AG10803 (cell line): ENCODE measurements at places on chromosomes 3 and 15.

DNA sequence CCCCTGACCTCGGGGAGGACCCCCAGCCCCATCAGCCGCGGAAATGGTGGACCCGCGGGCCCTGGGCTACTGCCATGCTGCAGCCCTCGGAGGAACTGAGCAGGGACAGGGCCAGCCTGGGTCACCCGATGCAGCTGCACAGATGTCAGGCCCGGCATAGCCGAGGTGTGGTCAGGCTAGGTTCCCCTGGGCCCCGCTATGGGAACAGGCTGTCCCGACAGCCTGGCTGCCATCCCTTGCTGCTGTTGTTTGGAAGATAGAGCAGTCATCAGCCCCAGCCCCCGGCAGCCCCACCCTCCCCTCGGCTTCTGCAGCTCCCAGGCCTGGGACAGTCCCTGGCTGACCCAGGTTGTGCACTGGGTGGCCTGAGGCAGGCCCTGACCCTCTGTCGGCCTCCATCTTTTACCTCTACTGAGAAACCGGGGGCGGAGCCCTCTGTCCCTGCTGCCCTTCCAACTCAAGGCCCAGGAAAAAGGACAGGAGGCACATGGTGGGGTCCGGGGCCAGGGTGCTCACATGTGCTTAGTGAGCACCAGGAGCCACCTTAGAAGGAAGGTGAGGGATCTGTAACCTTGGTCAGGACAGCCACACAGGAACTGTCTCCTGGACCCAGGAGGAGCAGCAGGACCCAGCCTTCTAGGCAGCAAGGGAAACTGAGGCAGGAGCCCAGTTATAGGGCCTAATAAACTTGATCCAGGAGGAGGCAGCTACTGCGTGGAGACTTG, 31.5 kb upstream of the FBLN2 start:
- DNase-seq = no peak

DNA sequence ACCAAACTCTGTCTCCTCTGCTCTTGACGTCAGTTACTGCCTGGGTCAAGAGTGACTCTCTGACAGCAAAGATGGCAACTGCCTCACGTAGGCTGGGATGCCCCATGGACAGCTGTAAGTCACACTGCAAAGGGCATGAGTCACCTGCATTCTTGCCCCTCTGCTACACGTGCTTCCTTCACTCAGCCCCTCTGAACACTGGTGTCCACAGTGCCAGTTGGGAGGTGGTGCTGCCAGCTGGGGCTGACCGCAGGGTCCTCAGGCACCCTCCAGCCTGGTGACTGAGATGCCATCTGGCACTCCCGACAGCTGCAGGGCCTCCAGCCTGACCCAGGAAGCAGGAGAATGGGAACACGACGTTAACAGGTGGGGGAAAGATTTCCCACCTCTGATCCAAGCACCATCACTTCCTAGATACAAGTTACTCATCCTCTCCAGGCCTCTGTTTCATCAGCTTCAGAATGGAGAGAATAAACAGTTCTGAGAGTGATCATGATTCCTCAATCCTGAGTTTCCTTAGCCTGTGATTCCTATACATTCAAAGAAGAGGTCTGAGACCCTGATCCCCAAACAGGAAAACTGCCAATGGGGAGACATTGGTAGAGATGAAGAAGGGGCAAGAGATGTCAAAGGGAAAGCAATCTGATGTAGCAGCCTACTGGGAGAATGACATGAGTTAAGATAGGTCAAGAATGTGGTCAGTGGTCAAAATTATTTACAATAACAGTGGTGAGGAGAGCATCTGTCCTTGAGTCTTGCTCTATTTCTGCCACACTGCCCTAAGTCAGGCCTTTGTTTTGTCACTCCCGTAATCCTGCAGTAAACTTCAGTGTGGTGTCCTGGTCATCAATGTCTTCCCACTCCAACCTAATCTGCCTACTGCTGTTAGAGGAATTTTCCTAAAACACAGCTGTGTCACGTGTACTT, 86.1 kb upstream of the BCL6 start:
- DNase-seq = no peak

DNA sequence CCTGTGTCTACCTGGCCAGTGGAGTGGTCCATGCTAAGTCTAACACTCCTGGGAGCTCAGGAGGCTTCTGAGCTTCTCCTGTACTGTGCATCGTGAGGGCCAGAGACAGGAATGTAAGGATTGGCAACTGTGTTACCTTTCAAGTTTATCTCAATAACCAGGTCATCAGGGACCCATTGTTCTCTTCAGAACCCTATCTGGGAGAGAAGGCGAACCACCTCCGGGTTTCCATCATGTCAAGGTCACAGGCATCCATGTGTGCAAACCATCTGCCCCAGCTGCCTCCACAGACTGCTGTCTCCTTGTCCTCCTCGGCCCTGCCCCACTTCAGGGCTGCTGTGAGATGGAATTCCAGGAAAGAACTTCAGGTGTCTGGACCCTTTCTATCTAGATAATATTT, 5.9 kb downstream of the ANKRD63 start:
- no peak for DNase-seq

GRCh38 chr15:24857763-24858162, 97.0 kb upstream of the SNRPN start:
- no peak for DNase-seq

- no peak for DNase-seq
These were observed 7.1 kb upstream of the FBN1 start for GRCh38 chr15:48652510-48653076.

DNA sequence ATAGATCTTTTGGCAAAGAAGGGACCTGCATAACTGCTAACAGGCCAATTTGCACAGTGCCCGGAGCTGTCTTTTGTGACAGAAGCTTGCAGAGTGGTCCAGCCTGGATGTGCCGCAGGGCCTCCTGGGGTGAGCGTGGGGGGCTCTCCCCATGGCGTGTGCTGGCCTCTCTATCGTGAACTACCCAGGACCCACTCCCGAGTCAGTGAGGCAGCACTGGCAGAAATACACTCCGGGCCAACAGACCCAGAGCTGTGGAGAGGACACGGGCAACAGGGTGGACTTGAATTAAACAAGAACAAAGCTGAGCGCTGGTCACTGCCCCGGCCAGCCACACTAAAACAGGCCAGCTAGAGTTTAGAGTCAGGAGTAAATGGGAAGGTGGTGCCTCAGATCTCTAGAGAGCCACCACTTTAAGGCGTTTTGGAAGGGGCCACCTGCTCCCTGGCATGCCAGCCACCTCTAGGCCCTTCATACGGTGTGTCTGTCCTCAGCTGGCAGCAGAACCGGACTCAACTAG, 152.1 kb downstream of the KLF13 start:
- no peak for DNase-seq

DNA sequence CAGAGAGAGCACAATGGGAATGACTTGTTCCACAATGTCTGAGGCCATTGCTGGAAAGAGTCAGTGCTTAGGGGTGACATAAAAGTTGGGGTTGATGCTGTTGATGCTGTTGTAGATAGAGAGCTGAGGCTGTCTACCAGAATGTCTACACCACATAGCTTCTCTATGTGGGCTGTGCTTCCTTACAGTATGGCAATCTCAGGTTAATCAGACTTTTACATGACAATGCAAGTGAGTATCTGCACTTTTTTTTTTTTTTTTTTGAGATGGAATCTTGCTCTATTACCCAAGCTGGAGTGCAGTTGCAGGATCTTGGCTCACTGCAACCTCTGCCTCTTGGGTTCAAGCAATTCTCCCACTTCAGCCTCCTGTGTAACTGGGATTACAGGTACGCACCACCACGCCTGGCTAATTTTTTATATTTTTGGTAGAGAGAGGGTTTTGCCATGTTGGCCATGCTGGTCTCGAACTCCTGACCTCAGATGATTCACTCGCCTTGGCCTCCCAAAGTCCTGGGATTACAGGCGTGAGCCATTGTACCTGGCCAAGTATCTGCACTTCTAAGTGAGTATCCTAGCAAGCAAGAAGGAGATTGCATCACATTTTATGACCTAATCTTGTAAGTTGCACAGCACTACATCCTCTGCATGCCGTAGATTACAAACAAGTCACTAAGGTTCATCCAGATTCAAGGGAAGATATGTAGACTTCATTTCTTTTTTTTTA, 28.7 kb downstream of the DLEC1 start:
- DNase-seq = peak; percentile 16

GRCh38 chr3:79016587-79017376, 751.0 kb downstream of the ROBO1 start:
- peak; percentile 22 for DNase-seq

GRCh38 chr3:2510591-2511145, 412.0 kb downstream of the CNTN4 start:
- DNase-seq = no peak

- peak; percentile 46 for DNase-seq
These were observed 343.2 kb upstream of the ADAMTS9 start for GRCh38 chr3:65030847-65031463.

- peak; percentile 6 for DNase-seq
These were observed 443.0 kb upstream of the ADAMTS9 start for GRCh38 chr3:65130782-65131181.

DNA sequence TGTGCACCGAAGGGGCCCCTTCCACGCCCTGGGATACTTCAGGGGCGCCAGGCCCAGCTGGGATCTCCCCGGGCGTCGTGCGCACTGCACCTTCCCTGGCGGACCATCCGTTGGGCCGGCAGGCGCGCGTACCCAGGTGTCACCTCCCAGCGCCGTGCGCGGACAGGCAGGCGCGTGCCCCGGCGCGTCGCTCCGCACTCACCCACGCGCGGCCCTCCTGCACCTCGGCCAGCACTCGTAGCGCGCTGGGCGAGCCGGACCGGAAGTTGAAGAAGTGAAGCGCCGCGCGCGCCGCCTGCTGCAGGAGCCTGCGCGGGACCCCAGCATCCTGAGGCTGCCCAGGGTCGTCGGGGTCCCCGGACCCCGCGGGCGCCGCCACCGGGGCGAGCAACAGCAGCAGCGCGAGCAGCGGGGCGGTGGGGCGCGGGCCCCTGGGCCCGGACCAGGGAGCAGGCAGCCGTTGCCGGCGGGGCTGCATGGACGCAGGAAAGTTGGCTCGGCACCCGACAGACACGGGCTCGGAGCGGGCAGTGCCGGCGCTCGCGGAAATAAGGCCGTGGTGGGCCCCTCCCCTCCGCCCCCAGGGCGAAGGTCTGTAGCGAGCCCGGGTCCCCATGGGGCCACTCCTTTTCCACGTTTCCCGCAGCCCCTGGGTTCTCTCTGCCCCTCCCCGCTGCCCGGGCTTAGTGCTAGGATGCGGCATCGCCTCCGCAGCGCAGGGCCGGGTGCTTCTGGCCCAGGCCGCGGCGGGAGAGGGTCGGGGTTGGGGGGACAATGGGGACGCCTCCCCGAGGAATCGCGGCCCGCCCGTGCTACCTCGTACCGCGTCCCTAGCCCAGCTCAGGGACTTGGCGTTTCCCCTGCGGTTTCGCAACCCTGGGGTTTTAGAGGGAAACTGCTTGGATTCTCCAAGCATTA, at the start of gene RARRES1:
Gene RARRES1, minus strand, starts transcription at position 520 of the 918 bp plus-strand sequence. Its CDS starts 42 bp downstream, at position 478.
- DNase-seq = peak; percentile 39

DNA sequence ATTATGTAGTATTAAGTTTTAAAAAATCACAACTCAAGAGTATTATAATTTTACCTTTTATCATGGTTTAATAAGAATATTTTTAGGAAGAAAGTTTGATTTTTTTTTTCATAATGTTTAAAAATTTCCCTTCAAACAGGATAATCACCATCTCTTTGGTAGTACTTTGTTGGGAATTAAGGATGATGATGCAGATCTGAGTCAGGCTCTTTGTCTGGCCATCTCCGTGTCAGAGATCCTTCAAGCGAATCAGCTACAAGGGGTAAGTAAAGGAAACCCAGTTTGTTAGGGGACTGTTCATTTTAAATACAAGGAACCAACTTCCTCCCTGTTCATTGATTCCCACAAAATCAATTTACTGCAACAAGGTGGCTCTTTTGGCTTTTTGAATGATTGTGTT, 36.8 kb upstream of the NIT2 start:
- no peak for DNase-seq

GRCh38 chr3:111577798-111578685, 17.1 kb downstream of the ZBED2 start:
- DNase-seq = peak; percentile 78

- DNase-seq = no peak
These were observed 41.9 kb downstream of the CMTM8 start for GRCh38 chr3:32280262-32280910.

DNA sequence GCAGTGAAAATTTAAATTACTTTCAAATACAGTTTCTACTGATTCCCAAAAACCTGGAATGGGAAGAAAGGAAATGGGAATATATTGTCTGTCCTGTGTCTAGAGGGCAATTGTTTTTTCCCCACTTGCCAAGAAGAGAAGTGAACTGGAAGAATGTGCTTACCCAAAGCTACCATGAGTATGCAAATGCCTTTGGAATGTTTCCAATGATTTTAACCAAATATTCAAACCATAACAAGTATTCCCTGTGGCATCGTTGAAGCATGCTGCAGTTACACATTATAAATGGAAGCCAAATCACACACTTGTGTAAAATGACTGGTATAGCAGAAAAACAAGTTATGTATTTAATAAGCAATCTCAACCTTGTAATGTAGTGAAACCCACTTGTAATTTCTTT, 368.2 kb downstream of the GBE1 start:
- DNase-seq = peak; percentile 3

GRCh38 chr3:13812034-13812471, 67.8 kb downstream of the WNT7A start:
- no peak for DNase-seq

- peak; percentile 28 for DNase-seq
These were observed 6.1 kb downstream of the CP start for GRCh38 chr3:149215515-149215914.

GRCh38 chr3:13085081-13085845, 12.0 kb upstream of the IQSEC1 start:
- no peak for DNase-seq

DNA sequence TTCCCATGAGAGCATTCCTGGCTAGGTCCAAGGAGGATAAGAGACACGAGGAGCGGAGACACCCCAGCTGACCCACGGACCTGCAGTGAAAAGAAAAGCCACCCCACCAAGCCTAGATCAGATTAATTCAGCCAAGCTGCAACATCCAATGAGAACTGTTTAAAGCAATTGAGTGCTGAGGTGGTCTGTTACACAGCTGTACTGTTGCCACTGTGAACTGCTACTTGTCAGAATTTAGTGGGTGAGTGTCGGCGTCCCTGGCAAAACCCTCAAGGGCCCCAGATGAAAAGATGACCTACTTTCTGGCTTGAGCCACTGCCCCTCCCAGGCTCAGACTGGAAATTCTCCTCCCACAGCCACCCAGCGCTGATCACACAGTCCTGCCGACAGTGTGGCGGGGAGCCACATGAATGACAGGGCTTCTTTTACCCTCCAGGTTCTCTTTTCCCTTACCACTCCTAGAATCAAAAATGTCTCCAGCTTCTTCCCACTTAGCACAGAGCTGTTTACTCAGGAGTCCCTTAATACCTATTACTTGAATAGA, 26.4 kb upstream of the KBTBD12 start:
- DNase-seq = no peak

DNA sequence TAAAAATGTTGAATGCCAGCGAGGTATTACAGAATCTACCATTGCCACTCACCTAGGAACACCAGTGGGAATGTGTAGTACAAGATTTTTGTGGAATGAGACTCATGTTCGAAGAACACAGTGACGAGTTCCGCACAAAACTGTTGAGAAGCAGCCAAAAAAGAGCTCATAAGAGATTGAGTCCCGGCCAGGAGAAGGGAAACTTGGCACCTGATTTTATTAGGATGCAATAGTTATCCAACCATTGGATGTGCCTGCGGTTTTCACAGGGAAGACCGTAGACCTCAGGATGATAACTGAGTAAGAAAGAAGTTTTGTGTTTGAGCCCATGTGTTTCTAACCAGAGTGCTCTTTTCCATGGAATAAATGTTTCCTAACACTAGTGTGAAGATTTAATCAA, 88.9 kb downstream of the PTPRG start:
- peak; percentile 97 for DNase-seq
